SW 1271 (cell line): ENCODE measurements at places on chromosomes 5 and 9.

DNA sequence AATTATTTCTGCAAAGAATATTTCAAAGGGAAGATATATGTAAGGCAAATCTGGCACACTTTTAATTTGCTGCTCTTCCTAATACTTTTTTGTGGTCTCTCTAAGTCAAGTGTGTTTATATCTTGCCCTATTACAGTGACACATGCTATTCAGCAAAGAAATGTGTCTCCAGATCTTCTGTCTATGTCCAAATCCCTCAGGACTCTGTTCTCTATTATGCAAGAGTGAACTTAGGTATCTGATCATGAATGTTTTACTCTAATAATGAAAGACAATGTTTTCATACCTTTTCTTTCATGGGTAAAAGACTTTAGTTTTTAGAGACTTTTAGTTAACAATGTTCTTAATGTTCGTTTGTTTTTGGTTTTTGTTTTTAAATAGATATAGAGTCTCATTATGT is 255.4 kb upstream of the DAB2 start:
- no peak for DNase-seq

- no peak for DNase-seq
Measured at GRCh38 chr9:126347093-126347492, 20.5 kb downstream of the MVB12B start.

DNA sequence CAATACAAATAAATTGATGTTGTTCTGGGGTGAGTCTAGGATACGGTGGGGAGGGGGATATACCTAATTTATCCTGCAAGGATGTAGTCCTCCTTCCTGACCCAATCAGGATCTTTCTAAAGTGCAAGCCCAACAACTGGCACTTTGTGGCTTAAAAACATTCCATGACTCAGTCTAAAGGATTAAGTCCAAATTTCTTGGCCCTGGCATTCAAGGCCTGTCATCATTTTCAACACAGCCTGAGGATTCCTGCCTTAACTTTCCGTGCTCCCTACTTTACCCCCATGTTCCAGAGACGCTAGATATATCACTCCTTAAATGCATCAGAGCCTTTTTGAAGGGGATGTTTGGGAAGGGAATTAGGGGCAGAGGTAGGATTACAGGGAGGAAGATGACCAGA is 1.0 kb downstream of the FAM221B start:
- no peak for DNase-seq

DNA sequence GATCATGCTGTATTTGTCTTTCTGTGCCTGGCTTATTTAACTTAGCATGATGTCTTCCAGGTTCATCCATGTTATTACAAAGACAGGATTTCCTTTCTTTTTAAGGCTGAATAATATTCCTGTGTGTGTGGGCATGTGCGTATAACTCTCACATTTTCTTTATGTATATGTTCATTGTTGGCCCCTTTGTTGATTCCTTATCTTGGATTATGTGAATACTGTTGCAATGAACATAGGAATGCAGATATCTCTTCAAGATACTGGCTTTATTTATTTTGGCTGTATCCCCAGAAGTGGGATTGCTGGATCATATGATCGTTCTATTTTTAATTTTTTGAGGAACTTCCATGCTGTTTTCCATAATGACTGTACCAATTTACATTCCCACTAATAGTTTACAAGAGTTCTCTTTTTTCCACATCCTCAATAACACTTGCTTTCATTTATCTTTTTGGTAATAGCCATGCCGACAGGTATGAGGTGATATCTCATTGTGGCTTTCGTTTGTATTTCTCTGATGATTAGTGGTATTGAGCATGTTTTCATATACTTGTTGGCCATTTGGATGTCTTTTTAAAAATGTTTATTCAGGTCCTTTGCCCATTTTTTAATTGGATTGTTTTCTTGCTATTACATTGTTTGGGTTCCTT is 38.0 kb downstream of the CREBRF start:
- no peak for DNase-seq

DNA sequence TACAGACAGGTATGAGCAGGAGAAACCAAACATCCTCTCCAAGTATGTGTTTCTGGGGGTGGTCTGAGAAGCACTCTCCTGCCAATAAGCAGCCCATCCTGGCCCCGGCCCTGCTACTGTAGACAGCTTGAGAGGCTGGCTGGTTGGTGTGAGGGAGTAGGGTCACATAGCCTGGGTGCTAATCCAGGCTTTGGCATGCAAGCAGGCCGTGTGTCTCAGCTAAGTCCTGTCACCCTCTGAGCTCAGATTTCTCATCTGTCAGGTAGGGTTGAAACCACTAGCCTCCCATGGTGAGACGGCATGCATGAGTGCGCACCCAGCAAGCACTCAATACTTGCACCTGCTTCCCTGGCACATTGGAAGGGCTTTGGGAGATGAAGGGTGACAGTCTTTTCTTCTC is 49.8 kb upstream of the PHYKPL start:
- no peak for DNase-seq

- DNase-seq = no peak
Measured at GRCh38 chr5:31913808-31914207, 260.3 kb downstream of the GOLPH3 start.

DNA sequence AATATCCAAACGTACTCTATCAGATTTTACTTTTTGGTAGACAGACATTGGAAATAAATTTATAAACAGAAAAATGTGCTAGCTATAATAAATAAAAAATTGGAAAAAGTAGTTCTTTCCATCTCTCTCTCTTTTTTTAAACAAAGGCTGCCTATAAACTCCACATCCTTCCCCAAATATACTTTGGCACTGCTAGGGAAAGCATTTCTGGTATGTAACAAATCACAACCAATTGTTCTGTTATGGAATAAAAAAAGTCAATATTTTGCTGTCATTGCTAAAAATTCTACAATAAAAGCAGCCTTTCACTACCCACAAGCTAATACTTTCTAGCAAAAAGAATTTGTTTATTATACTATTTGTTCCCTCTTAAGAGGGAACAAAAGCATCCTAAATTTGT is 169.2 kb upstream of the TARS1 start:
- no peak for DNase-seq

DNA sequence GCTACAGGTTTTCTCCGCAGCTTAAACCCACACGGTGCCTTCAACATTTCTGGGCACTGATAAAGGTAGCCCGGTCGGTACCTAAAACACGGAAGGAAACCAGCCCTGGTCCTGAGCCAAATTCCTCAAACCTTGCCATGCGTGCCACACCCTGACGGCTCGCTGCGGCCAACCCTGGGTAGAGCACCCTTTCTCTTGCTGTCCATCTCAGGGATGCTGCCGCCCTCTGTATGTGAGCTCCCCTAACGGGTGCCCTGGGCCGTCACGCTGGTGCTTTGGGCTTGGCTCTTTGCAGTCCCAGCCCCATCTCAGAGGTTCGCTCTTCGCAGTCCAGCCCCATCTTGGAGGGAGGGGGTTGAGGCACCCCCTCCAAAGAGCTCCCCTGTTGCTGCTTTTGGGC is 43.9 kb downstream of the PNPLA7 start:
- DNase-seq = no peak

GRCh38 chr9:68427216-68427977 is 71.0 kb downstream of the PGM5 start:
- no peak for DNase-seq

GRCh38 chr9:124222918-124223720 is 34.6 kb upstream of the NEK6 start:
- no peak for DNase-seq

- no peak for DNase-seq
Measured at GRCh38 chr5:82561797-82562196, 283.6 kb upstream of the RPS23 start.

- no peak for DNase-seq
Measured at GRCh38 chr9:133635533-133636531, at the start of gene DBH. Gene DBH, plus strand, starts transcription at chr9:133636363. Its CDS starts 9 bp downstream, at chr9:133636372.

GRCh38 chr9:119675951-119676350 is 306.7 kb upstream of the BRINP1 start:
- DNase-seq = no peak

DNA sequence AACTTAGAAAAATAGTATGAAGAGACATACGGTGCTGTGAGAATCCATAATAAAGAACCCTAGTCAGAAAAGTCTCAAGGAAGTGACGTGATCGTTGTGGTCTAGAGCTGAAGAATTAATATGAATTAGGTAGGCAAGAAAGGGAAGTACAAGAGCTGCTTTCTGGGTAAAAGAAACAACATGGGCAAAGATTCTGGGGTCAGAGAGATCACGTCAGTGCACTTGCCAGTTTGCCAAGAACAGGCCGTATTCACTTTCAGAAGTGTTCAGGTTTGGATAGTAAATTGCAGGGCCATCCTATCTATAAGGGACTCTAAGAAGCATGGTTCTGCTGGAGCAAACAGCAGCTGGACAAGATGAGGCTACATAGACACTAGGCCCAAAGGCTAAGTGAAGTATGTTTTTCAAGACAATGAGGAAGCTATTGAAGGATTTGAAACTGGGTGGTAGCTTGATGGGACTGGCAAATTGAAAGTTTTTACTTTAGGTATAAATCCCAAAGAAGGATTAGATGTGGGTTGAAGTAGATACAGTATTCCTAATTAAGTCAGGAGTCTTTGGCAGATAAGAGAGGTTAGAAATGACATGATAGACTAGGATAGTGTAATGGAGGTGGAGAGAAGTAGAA is 4.8 kb upstream of the CHD1 start:
- no peak for DNase-seq

GRCh38 chr5:56357426-56357825 is 124.3 kb upstream of the ANKRD55 start:
- no peak for DNase-seq

GRCh38 chr5:54440456-54440893 is 15.0 kb upstream of the HSPB3 start:
- no peak for DNase-seq

- no peak for DNase-seq
Measured at GRCh38 chr5:12292610-12293204, 388.5 kb upstream of the CTNND2 start.

DNA sequence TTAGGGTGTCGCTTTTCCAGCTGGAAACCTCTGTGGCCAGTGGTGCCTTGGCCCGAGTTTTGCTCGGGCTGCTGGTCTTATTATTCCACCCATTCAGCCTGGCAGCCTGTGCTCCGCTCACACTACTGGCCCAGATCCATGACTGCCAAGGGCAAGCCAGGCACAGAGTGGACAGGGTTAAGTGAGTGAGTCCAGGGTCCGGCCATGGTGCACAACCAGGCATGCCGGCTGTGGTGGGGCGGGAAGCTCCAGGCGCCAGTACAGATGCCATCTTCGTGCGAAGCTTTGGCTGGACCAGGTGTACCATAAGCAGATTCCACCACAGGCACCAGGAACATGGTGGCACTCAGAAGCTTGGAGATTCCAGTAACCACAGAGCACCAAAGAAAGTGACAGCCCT is 580.2 kb upstream of the FAM174A start:
- DNase-seq = no peak

DNA sequence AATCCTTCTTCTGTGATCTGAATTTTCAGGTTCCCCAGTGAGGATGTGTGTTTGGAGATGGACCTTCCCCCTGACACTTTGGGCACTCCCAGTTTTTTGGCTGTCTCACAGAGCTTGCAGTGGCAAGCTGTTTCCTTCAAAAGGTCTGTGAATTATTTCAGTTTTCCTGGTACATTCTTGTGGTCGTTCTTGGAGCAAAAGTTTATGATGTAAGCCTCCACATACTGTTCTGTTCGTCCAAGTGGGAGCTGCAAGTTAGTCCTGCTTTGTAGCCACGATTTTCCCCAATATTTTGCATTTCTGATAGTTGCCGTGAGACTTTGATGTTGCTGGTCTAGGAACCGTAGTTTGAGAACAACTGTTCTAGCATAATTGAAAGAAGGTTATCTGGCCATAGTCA is 88.3 kb downstream of the MTAP start:
- DNase-seq = no peak

DNA sequence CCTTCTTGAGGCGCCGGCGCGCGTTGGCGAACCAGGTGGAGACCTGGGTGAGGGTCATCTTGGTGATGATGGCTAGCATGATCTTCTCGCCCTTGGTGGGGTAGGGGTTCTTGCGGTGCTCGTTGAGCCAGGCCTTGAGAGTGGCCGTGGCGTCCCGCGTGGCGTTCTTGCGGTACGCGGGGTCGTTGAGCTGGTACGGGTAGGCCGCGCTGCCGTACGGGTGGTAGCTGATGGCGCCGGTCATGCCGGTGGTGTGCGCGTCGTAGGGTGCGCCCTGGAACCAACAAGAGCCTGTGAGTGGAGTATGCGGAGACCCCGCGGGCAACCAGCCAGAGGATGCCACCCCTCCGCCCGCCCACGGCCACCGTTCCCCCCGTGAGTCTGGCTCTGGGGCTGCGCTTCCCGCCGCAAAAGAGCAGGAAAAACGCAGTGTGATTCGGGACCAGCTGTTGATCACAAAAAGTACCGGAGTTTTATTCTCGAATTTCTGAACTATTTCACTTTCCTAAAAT is 1.9 kb downstream of the IRX2 start:
- no peak for DNase-seq

- DNase-seq = no peak
Measured at GRCh38 chr9:84271531-84271900, 69.0 kb downstream of the SLC28A3 start.

- no peak for DNase-seq
Measured at GRCh38 chr5:149041242-149041641, 21.6 kb downstream of the SH3TC2 start.

DNA sequence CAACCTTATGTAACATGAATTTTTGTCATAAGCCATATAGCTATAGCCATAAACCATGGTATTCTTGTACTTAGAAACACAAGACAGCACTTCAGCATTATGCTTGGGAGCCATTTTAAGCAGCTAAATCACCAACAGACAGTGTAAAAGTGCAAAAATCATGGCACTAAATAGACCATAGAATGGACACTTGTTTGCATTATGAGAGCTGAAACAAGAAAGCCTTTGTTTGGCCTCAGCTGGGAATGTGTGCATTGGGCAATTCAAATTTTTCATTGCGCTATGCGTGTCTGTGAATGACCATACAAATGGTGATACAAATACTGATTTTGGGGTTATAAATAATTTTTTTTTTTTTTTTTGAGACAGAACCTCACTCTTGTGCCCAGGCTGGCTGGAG is 23.7 kb downstream of the KDM4C start:
- DNase-seq = no peak

GRCh38 chr5:60597572-60598320 is 102.2 kb downstream of the DEPDC1B start:
- no peak for DNase-seq
